ENCODE measurements at places on chromosomes 2 and 18. TPM values are rescaled to one million over a fixed set of nuclear protein-coding genes. Genes with fewer than 3 reads are reported as not detected.

GRCh38 chr2:138607746-138608145 lies 106.2 kb downstream of the SPOPL start:
- no peak for DNase-seq

- DNase-seq: peak; percentile 48
Observed at GRCh38 chr2:85706599-85707296, 12.6 kb downstream of the GNLY start.

- no peak for DNase-seq
Observed at GRCh38 chr2:28649481-28650265, 102.0 kb upstream of the PPP1CB start.

- DNase-seq: no peak
Observed at GRCh38 chr2:127216095-127216494, 4.0 kb downstream of the CYP27C1 start.

DNA sequence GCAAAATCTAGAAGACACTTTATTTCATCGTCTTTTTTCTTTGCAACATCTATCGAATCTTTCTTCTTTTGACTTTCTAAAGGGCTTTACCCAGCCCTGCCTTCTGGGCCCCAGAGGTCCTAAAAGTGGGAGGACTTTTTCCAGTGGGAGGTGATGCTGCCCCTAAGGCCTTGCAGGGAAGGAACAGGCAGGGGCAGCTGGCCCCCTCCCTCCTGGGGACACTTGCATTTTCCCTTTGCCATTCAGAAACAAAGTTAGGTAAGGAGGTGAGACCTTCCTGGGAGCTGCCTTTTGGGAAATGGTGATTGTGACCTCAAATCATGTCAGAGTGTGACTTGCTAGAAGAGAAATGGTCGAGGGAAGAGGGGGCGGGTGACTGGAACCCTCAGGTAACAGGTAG lies 132.7 kb downstream of the GLI2 start:
- no peak for DNase-seq

DNA sequence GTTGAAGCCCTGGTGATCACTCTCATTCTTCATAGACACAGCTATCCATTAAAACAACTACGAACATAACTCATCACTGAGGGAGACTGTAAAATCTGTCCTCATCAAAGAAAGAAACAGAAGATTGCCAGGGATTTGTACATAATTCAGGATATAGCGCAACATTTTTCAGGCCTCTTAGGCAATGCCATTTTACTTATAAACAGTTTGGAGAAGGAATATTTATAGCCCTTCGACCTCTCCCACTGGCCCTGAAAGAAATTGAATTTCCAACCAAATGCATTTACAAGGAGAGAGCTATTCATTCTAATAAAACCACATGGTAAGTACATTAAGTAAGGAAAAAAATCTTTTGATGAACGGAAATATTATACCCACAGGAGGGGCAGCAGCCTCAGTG lies 295.0 kb downstream of the RAD51AP2 start:
- DNase-seq: no peak

DNA sequence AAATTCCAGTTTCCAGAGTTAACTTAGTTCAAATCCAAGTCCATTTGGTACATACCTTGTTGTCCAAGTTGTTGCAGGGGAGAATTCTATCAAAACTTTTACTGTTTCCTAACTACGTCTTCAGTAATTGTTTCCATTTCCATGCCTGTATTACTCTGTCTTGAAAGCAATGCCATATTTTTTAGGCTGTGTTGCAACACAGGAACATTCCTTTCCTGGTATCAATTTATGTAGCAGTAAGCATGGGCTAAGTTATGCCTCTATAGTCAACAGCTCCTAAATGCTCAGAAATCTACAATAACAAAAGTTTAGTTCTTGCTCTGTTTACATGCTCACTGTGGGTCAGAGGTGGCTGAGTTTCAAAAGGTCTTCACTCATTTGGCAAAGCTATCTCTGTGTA lies 1943.8 kb upstream of the PIK3C3 start:
- no peak for DNase-seq

- DNase-seq: no peak
Observed at GRCh38 chr18:11991021-11991795, 9.9 kb downstream of the IMPA2 start.

DNA sequence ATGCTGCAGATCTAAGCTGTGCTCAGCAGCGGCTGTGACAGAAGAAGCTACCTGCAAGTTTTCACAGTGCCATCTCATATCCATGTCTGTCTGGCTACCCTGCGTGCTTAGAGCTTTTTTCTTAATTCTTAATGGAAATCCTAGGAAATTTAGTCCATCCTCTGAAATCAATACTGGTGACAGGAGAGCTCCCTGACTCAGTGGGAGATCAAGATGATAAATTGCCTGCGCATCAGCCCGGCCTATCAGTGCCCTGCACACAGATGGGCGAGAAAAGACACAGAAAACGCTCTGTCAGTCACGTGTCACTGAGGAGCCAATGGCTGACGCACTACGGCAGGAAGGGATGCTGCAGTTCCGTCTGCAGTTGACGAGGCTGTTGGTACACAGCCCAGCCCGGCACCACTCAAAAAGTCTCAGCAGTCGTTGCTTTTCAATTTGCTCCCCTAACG lies 819.6 kb upstream of the FSHR start:
- DNase-seq: peak; percentile 81

DNA sequence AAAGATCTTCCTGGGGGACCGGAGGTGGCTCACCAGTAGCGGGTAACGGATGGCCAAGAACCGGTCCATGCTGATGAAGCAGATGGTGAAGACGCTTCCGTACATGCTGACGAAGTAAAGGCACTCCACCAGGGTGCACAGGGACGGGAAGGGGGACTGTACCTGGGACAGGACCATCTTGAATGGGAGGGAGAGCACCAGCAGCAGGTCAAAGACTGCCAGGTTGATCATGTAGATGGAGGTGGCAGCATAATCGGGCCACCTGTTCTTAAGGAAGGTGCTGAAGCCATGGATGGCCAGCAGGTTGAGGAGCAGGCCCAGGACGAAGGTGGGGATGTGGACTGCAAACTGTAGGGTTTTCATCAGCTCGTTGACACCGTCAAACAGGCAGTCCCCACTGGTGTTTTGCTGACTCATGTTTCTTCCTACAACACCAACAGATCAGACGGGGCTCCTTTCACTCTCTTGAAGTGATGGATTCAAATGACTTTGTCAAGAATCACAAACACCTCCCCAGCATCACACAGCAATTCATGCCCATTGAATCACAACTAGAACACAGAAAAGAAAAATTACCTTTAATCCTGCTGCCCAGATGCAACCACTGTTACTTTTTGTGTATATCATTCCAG lies 14.4 kb downstream of the GPR55 start:
- DNase-seq: peak; percentile 18

DNA sequence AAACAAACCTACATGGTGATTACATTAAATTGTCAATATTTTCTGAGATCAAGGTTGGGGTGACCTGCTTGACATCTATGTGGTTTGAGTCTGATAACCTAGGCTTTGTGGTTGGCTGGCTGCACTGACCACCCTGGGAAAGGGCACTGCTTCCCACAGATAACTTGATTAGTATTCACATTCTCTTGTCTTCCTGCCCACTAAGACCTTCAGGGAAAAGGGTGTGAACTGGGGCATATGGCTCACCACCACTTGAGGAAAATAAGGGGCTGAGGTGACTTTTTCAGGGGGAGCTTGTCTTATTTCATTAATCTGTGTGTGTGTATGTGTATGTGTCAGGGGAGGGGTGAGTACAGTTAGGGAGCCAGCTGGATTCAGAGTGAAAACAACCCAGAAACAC lies 1.5 kb downstream of the SMYD1 start:
- DNase-seq: no peak

GRCh38 chr2:222239945-222240675 lies 58.7 kb downstream of the PAX3 start:
- DNase-seq: no peak

GRCh38 chr18:6639305-6639704 lies 90.2 kb upstream of the ARHGAP28 start:
- DNase-seq: no peak

DNA sequence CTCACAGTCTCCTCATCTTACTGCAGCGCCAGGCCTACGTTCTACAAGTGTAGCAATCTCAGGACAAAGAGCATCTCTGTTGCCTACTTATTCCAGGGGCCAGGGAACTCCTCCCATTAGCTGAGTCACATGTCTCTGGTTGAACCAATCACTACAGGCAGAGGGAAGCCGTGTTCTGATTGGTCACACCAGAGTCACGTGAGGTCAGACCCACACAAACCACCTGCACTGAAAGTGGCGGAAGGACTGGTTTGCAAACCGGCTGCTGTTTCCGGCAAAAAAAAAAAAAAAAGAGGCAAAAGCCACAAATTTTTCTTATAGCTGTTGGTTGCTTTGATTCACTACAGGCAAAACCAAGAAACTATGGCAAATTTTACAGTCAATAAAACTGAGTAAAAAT lies 21.9 kb upstream of the USP14 start:
- DNase-seq: no peak

GRCh38 chr18:3706279-3707097 lies 256.5 kb downstream of the TGIF1 start:
- DNase-seq: no peak

DNA sequence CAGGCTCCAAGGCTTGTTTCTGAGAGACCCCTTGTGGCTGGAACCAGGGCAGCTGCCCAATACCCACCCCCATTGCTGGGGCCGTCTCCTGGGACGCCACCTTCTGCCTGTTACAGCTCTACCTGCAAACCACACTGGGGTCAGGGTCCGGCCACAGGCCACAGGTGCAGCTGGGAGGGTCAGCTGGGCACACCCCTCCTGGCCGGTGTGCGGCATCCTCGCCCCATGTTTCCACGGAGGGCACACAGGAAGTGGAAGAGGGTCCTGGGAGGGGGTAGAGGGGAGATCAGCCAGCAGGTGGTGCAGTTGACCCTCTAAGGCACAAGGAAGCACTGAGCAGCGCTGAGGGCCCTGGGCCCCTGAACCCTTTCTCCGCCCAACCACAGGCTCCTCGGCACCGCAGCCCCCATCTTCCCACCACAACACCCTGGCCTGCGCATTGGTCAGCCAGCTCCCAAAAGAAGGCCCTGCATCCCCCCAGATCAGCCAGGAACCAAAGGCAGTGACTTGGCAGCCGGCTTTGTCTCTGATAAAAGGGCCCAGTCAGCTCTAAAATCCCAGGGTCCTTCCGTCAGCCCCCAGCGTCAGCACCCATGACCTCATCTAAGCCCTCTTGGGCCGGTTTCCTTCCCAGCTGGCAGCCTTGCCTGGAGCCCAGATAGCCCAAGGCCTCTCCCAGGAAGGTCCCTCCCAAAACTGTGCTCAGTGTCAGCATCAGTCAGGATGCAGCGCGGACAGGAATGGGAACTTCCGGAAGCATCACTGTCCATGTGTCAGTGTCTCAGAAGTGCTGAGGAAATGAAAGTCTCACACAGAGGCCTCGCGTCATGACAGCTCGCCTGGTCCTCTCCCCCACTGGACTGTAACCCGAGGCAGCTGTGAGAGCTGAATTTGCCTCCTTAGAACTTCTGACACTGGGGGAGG lies 1.7 kb downstream of the ERFE start:
- DNase-seq: no peak

DNA sequence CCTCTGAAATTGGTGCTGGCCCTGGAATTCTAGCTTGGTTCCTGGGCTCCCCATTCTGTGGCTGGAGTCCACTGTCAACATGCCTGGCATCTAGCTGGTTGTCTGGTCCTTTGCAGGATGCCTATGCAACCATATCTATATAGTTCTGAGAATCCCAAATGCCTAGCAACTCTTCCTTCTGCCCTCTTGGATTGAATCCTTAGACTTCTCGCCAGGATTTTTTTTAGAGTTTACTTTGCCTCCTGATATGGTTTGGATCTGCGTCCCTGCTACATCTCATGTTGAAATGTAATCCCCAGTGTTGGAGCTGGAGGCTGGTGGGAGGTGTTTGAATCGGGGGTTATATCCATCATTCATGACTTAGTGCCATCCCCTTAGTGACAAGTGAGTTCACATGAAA lies 65.0 kb upstream of the LYPD1 start:
- no peak for DNase-seq

DNA sequence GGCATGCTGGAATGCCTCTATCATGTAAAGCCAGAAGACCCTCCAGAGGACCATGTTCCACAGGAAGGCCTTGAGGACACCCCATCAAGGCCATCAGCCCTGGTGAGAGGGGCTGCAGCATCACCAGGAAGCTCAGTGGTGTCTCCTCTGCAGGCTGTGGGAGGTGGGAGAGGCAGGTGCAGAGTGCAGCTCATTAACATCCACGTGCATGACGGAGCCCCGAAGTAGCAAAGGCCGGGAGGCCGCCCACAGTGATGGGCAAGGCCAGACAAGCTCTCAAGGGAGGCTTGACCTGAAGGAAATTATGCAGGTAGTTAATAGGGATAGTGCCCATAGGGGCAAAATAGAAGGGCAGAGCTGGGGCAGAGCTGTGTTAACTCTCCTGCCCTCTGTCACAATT lies 30.3 kb upstream of the SMCHD1 start:
- DNase-seq: no peak

DNA sequence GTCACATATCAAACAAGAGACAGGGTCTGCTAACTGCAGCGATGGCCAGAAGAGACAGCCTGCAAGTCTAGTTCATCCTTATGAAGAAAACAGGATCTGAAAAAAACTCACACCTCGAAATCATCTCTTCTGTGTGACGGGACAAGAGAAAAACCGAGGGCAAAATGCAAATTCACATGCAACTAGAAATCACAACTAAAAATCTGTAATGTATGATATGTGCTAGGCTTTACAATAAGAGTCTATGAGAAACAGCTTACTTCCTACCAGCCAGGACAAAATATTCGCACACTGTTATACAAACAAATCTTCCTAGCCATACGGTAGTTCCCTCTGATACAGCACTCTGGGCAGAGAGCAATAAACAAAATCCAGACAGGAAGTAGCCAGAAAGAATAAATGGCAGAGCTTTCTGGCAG lies 48.8 kb downstream of the ANKRD44 start:
- DNase-seq: no peak

DNA sequence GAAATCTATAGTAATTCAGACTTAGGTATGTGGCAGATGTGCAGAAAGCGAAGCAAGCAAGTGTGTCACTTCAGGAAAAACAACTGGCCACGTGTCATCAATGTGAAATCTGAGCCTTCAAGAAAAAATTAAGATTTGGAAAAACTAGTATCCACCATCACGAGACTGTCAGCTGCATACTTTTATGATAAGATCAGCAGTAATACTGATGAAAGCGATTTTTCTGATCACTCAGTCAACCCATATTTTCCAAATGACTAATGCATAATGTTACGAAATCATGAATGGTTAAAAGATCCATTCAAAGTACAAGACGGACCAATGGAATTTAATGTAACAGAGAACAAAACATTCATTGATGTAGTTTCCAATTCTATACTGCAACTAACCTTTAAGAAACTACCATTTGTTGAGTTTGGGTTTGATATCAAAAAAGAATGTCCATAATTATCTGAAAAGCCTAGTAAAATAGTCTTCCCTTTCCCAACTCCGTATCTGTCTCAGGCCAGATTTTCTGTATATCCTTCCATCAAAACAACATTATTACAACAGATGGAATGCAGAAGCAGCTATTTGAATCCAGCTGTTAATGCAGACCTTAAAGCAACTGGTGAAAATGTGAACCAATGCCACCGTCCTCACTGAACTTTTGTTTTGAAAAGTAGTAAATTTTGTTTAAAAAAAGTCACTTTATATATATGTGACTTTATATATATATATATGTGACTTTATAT lies 17.0 kb upstream of the BCL2 start:
- no peak for DNase-seq

GRCh38 chr2:235432741-235433520 lies 60.9 kb upstream of the AGAP1 start:
- no peak for DNase-seq

The HNMT gene
- 18.5 TPM for total RNA-seq

The MAPRE2 gene
- 86.2 TPM for total RNA-seq

The BCL11A gene
- 8.5 TPM for total RNA-seq

The ABCG8 gene
- not detected for total RNA-seq

The FAM237A gene
- total RNA-seq: not detected

Data from right cardiac atrium (tissue), 5 donors.